ENCODE measurements at places on chromosomes 7 and 10.

DNA sequence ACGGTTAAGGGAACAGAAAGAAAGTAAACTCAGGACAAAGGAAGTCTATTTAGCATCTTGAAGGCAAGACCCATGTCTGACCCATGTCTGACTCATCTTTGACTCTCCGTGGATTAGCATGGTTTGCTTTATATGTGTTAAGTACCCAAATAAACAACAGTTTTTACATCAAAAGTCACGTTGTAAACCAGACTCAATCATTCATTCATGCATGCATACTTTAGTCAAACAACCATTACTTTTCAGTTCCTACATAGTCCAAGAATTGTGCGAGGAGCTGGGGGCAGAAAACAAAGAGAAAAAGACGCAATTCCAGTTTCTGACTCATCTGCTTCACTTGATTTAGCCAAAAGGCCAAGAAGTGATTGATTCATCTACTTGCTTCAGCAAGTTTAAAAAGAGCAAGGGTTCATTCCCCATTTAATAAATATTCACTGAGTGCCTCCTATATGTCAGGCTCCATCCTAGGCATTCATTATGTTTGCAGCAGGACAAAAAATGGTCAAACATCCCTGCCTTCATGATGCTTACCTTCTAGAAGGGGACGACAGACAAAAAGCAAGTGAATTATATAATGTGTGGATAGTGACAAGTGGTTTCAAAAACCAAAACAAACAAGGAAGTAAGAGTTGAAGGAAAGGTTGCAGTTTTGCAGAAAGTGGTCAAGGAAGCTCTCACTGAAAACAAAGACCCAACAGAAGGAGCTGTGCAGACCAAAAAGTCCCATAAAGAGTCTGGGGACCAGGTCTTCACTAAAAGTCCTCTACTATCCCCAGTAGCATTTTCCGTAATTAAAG is 116.2 kb downstream of the FAM107B start:
- no peak for DNase-seq

DNA sequence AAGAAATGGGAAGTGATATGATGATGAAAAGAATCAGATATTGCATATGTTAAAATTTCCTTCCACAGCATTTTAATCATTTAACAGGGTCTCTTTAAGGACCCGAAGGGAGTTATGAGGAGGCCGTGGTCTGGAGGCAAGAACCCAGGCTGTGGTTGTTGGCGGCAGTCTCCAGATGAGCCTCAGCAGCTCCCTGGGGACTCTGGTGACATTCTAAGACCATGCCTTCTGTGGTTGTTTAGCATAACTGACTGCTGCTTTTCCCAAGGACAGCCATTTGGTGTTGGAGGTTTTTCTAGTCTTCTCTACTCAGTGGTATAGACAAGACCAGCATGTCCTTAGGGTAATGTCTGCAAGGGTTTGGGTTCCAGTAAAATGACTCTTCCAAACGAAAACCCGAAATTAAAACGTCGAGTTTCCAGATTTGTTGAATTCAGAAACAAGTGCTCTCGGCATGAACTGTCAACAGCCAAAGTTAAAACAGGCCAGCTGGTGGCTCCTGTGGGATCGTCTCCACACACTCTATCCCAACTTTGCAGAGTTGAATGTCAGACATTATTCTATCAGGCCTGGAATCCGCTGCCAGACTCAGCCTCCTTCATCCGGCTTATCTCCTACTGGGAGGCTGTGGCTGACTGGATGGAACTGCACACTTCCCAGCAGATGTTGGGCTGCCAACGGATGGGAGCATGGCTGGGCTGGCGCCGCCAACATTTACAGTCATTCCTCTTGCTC is 183.1 kb downstream of the TAX1BP1 start:
- DNase-seq, result no peak

GRCh38 chr10:43123361-43124093 is 14.7 kb upstream of the CSGALNACT2 start:
- no peak for DNase-seq

GRCh38 chr7:128389618-128390329 is 20.0 kb downstream of the IMPDH1 start:
- DNase-seq, result no peak
